ENCODE measurements at places on chromosomes 12 and 14.

DNA sequence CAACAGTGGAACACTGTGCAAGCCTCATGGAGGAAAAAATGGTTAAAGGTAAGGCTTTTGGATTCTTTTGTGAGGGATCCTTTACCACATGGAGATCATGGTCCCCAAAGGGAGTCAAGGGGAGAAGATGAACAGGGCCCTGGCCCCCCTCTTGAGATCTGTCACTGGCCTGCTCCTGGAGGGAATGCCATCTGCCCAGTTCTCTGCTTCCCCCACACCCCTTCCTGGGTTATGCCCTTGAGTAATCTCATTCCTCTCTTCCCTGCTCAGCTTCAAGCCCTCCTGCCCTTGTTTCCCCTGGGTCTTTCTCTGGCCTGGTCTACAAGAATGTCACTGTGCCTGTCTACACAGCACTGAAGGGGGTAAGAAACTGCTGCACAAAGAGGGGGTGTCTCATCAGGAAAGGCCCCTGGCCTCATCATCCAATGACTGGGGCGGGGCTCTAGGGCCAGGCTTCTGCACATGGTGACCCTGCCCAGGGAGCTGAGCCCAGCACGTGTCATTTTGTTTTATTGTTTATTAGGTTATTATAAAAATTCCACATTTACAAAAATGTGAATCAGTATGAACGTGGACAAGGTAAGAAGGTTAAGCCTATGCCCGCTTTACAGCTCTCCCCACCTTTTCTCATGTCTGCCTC lies 30.3 kb downstream of the PIGH start:
- DNase-seq, result no peak

GRCh38 chr12:108316176-108317086 lies 22.7 kb downstream of the CMKLR1 start:
- DNase-seq, result no peak

GRCh38 chr14:71354801-71355200 lies 447.5 kb downstream of the PCNX1 start:
- DNase-seq, result no peak

GRCh38 chr12:65924716-65925115 lies 100.4 kb downstream of the HMGA2 start:
- no peak for DNase-seq

DNA sequence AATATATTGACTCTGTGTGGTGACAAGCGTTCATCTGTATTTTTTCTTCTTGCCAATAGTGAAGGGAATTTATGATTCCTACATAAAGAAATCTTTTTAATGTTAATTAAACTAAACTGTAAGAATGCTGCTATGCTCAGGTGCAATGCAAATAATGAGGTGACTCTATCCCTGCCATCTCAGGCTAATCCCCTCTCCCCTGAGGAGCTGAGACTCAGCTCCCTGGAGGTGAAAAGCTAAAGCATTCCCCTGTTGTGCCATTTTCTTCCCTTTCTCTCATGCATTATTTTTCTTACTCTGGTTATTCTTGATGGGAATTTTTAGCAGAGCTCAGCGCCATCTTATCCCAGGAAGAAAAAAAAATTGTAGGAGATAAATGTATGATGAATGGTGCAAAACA lies 113.9 kb upstream of the FGD4 start:
- no peak for DNase-seq

GRCh38 chr12:122999986-123000420 lies 19.5 kb downstream of the ARL6IP4 start:
- DNase-seq, result no peak

DNA sequence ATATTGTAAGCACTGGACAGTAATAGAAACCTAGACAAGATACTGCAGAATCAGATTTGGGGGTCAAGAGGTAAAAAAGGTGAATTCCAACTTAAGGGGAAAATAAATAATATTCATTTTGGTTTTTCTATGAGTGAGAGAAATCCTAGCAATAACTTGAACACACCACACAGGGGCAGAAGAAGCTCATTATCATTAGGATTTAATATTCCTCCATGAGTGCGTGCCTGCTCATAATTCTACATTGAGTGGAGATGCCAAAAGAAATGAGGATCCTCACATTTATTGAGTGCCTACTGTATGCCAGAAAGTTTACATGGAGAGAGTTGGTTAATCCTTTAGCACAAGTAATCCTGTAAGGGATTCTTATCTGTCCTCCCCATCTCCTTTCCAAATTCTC lies 40.5 kb upstream of the C14orf132 start:
- no peak for DNase-seq

DNA sequence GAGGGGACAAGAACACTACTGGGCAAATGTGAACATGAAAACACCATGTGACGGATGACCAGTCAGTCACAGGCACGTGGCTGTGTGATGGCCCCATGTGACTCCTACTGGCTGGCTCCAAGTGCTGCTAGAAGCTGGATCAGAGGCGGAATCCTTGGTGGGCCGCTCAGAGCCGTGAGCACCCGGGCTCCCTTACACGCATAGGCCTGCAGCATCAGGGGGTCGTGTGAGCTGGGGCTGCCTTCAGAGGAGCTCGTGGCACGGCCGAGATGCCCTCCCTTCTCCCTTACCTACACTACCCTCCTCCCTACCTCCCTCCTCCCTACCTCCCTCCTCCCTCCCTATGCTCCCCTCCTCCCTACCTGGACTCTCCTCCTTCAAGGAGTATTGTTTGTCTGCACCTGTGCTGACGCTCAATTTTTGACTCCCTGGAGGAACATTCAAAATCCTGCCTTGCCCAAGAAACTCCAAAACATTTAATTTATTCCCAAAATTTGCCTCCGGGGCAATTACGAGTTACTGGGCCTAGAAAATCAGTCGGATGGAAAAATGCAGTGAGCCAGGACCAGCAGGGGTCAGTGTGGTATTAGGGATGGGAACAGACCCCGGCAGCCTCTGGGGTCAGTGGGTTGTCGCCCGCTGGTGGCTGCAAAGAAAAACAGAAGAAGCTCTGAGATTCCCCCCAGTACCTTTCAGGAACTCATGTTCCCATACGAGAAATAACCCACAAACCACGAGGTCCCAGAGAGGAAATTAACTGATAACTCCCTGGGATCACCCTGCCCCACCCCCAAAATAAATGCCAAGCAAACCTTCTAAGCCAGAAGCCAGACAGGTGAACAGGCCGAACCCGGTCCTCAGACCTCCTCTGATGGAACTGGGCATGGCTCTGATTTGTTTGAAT lies 61.3 kb downstream of the C14orf132 start:
- DNase-seq, result peak; percentile 50

- DNase-seq, result no peak
These were observed 36.7 kb upstream of the PITPNM2 start for GRCh38 chr12:123187637-123188036.

DNA sequence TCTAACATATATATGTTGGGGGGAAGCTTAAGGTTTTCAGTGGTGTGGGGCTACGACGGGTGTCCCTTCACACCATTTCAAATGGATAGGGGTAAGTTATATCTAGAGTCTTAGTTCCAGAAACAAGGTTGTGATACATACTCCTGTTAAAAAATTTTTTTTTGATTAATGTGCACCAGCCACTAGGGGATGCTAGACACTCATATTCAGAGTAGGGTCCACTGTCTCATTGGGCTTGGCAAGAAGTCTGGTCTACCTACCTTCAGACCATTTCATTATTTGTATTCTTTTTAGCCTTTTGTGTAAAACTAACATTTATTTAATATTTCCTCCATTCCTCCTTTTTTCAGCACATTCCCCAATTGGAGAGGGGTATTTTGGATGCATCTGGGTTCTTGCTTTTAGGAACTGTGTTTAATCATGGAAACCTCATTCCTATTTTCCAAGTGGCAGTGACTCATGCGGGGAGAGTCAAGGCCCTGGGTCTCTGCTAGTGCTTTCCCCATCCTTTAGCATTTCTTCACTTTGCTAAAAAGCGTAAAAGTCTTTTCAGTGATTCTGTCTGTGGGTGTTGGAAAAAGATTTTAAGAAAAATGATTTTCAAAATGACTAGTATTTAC lies 33.4 kb downstream of the ANO4 start:
- no peak for DNase-seq

DNA sequence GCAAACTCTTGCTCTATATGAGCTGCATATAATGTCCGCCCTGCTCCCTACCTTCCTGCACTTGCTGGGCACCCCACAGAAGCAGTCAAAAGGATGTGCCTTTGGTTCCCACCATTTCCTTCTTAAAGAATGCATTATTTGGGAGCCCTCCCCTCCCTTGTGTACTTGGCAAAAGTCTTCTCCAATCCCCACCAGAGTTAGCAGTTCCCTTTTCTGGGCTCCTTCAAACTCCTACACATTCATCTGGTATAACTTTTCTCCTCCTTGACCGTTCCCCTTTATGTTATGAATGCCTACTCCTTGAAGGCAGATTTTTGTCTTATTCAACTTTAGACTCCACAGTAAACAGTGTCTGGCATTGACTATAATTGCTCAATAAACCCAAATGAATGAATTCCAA lies 27.8 kb downstream of the AREL1 start:
- no peak for DNase-seq

GRCh38 chr12:45654002-45654665 lies 75.4 kb upstream of the ARID2 start:
- DNase-seq, result no peak

DNA sequence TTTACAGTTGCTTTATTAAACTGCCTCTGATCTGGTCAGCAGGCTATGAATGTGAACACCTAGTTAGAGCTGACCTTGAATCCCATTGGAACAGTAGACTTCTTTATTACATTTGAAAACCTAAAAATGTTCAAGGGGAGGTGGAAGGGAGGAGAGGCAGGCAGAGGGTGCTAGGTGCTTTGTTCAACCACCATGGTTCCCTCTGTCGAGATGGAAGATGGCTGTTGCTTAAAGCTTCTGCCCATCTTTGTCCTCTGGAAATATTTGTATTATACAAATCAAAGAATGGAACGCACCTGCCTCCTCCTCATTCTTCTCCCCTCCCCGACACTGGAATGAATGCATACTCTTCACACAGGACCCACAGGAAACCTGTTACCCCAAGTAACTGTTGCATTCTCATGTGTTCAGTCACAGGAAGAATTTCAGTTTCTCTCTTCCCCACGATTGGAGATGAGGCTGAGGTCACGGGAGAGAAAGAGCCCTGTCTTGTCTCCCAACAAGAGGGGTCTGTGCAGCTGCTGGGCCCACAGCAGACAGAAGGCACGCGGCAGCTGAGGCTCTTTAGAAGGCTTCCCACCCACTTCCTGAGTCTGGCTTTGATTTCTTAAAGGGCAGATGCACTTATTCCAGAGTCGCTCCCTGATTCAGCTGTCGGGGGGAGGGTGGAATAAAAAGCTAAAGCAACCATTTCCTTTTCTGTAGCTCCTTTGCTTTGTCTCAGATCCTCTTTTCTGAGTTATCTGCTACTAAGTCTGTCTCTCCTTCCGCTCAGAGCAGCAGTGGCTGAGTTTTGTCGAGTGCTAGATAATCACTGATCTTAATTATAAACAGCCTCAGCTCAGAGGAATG lies 217.9 kb upstream of the BTG1 start:
- DNase-seq, result peak; percentile 17

DNA sequence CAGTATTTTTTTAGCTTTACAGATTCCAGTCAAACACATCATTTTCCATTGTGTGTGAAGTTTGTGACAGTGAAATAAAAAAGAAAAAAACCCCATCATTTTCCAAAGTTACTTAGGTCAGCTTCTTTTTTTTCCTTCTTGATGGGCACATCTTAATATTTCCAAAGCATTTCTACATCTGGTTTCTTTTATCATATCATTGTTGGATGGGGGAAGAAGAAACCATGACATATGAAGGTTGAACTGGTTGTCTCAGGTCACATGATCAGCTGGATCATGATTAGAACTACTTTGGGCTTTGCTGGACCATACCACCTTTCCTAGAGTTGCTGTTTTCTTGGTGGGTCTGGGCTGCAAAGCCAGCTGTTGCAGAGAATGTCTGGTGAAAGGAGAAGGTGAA lies 59.8 kb downstream of the FOS start:
- no peak for DNase-seq

GRCh38 chr12:130087222-130087621 lies 75.0 kb upstream of the FZD10 start:
- no peak for DNase-seq

DNA sequence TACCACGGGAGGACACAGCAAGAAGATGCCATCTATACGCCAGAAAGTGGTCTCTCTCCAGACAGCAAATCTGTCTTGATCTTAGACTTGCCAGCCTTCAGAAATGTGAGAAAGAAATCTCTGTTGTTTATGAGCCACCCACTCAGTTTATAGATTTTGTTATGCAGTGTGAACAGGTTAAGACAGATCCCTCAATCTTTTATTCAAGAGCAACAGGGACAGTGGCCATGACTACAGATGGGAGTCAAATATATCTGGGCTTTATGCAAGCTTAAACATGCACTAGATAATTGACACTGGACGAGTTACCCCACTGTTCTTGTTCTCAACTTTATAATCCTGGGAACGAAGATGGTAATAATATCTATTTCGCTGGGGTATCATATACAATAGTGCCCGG lies 288.7 kb downstream of the RPAP3 start:
- DNase-seq, result no peak

DNA sequence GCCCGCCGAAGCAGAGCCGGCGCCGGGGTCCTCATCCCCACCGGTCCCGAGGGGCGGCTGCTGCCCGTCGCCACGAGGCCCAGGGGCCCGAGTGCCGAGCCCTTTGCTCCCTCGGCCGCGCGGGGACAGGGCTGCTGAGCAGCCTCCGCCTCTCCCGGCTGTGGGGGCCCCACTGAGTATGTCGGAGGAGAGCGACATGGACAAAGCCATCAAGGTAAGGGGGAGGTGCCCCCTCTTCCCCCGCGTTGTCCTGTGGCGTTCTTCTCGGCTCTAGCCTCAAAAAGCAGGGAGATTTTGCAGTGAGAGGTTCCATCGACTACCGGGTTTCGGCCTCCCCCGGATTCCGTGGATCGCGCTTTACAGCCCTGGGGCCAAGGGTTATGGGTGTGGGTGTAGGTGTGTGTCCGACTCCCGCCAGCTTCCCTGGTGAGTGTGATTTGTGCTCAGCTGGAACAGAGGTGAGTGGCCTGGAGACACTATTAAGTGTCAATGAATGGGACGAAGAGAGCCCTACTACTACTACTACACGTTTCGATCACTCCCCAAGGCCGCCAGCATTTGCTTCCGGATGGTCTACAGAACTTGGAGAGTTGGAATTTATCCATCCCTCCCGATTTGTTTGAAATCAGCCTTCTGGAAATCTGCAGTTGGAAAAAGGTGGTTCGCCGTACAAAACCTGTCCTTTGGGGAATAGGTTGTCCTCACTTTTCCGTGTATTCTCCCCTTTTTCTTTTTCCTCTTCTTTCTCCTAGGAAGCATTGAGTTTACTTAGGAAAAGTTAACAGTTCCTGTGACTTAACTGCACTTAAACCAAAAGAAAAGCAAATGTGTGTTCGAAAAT lies 748 bp downstream of the MAPKAPK5 start:
- no peak for DNase-seq

DNA sequence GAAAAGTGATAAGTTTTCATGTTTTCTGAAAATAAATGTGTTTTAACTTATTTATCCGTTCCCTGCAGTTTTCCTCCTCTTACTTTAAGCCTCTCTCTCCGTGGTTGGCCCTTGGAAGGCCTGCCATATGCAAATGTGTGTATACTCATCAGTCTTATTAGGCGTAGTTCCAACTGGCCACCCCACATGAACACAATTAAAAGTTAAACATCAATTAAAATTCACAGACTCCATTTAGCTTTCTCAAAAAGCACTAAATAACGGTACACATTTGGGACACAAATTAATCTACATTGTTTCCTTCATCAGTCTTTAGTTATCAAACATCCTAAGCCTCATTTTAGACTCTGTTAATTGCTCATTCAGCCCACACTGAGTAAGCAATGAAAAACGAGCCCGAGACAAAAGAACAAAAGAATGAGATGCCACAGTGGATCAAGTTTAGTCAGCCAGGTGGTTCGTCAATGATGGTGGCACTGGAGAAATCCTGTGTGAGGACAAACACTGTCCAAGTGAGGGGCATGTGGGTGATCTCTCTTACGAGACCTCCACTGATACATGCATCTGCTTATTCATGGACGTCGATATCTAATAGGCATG lies 76.0 kb upstream of the TMCC3 start:
- no peak for DNase-seq
